Type B pancreatic cell (in vitro differentiated cells): ENCODE measurements at places on chromosomes 4 and X.

- no peak overlapping the region for H3K27ac ChIP-seq
- DNase-seq: no peak
- peaks cover 4% of the 10 kb centered on the region for H3K36me3 ChIP-seq
- H3K4me1 ChIP-seq: peaks cover 6% of the 10 kb centered on the region
- H3K27me3 ChIP-seq: no peaks in the 10 kb centered on the region
Observed at GRCh38 chr4:155789391-155789790, 30.6 kb downstream of the GUCY1B1 start.

DNA sequence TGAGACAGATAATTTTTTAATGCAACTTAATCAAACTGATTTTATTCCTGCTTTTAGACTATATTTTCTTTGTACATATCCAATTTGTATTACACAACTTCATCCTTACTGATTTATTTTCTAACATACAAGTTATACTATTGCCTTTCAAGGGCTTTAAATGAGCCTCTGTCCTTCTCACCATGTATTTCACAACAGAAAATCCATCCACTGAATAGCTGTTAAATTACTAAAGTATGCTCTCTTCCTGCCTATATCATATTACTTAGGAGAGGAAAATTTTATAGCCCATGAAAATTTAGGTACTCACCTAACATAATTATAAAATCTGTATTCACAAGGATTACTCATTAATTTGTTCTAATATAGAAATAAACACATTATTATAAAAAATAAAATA, 528.6 kb downstream of the ANKRD50 start:
- peaks cover 17% of the 10 kb centered on the region for H3K4me1 ChIP-seq
- no peak for DNase-seq
- no peak overlapping the region for H3K27ac ChIP-seq
- H3K36me3 ChIP-seq: no peaks in the 10 kb centered on the region

- no peak overlapping the region for H3K4me3 ChIP-seq
- H3K36me3 ChIP-seq: no peaks in the 10 kb centered on the region
- H3K27me3 ChIP-seq: no peaks in the 10 kb centered on the region
- no peaks in the 10 kb centered on the region for H3K4me1 ChIP-seq
- DNase-seq: no peak
Observed at GRCh38 chr4:97994765-97995465, 148.4 kb downstream of the STPG2 start.

GRCh38 chr4:792626-793092, 33.3 kb downstream of the CPLX1 start:
- peaks cover 5% of the 10 kb centered on the region for H3K4me1 ChIP-seq
- peaks cover 44% of the 10 kb centered on the region for H3K27me3 ChIP-seq
- no peak overlapping the region for H3K4me3 ChIP-seq
- no peaks in the 10 kb centered on the region for H3K36me3 ChIP-seq

GRCh38 chrX:25020905-25021449, 5.2 kb upstream of the ARX start:
- H3K4me3 ChIP-seq: peak overlapping the region; percentile 67
- H3K27me3 ChIP-seq: peaks cover 95% of the 10 kb centered on the region
- peak overlapping the region; percentile 7 for H3K27ac ChIP-seq
- H3K36me3 ChIP-seq: no peaks in the 10 kb centered on the region
